ENCODE measurements at places on chromosomes 16 and 17.

GRCh38 chr16:7849841-7850240, 517.2 kb downstream of the RBFOX1 start:
- no peak for DNase-seq

- no peak for DNase-seq
Measured at GRCh38 chr16:15773968-15774367, 82.9 kb downstream of the MYH11 start.

GRCh38 chr17:4499431-4500190, 930 bp downstream of the SPNS2 start:
- DNase-seq = no peak

GRCh38 chr17:79698146-79698846, 32.4 kb upstream of the ENPP7 start:
- DNase-seq = no peak

DNA sequence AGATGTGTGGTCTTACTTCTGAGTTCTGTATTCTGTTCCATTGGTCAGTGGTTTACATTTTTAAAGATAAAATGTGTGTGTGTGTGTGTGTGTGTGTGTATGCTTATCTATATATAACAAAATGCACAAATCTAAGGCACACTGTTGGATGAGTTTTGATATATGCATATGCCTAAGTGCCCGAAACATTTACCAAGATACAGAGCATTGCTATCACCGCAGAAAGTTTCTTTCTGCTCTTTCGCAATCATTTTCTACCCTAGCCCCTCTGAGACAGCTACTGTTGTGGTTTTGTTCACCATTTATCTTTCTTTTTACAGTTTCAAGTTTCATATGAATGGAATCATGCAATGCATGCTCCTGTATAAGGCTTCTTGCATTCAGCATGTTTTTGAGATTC, 97.0 kb downstream of the MRTFB start:
- no peak for DNase-seq

DNA sequence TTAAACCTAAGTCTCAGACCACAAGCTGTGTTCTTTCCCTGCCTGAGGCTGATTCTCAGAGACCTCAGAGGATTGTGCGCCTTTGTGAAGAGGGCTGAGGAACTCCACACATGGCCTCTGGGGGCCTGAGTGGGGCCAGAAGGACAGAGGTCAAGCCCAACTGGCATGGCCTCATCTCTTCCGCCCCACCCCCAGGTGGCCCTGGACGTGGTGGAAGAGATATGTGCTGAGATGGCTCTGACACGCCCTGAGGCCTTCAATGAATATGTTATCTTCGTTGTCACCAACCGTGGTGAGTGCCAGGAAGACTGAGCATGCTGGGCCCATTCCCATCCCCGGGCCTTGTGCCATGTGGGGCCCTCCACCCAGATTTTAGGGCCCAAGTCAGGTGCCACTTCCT, 20.1 kb upstream of the ALKBH5 start:
- DNase-seq = no peak

DNA sequence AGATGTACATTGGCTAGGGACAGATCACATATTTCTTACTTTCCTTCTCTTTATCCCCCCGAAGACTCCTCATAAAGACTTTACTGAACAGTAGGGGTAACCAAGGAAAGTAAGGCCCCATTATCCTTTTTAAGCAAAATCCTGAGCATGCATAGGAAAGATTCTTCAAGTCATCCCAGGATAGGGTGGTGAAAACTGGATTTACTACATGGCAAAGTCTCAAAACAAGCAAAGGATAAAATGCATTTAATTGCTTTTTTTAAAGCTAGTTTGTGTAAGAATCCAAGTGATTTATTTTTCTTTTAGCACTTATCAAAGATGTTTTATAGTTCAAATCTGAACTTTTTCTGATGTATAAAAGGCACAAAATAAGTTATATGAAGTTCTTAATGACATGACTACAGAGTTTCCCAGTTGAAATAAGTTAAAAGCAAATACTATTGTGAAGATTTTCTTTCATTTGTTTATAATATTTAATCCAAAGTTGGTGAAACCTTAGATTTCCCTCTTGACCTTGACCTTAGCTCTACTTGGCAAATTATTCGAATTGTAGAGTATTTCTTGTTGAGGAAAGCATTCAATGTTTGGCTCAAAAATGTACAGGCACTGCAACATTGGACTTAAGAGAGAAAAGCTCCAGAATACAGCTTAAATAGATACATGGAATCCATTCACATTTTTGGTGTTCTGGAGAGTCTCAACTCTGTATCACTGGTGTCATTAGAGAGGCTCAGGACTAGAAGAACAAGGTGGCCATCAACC, 104.3 kb downstream of the ABCA8 start:
- DNase-seq = no peak

GRCh38 chr16:13300066-13300840, 398.9 kb downstream of the SHISA9 start:
- DNase-seq = no peak

DNA sequence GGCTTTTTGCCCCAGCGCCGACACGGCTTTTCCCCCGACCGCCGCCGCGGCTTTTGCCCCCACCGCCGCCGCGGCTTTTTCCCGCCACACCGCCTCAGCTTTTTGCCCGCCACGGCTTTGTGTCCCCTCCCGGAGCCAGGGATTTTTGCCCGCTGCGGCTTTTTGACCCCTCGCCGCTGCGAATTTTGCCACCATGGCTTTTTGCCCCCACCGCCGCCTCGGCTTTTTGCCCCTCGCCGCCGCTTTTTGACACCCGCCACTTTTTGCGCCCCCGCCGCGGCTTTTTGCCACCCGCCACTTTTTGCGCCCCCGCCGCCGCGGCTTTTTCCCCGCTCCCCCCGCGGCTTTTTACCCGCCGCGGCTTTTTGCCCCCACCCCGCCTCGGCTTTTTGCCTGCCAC, 1342.5 kb downstream of the TP53TG3F start:
- no peak for DNase-seq

GRCh38 chr16:4231367-4231766, 10.5 kb downstream of the SRL start:
- DNase-seq = no peak

DNA sequence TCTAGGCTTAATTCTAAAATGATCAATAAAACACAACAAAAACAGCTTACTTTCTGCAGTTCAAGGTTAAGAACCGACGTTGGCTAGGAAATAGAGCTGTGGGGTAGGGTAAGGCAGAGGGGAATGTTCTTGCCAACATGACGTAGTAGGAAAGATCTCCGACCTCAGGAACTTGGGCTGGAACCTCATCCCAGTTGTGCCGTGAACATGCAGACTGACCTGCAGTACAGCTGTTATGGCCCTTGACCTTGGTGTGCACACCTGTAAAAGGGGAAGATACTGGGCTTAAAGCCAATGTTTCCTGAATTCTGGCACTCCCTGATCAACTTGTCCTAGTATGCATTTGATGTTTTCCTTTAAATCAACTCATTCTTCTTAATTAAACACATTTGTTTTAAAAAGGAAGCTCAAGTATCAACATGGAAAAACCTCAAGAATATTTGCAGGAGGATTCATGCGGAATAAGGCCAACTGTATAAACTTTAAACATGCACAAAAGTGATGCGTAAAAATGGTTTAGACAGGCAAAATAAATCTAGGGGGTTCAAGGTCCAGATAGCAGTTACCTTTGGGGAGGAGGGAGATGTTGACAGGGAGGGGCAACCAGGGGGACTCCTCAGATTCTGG, 14.2 kb upstream of the SLC6A2 start:
- no peak for DNase-seq

DNA sequence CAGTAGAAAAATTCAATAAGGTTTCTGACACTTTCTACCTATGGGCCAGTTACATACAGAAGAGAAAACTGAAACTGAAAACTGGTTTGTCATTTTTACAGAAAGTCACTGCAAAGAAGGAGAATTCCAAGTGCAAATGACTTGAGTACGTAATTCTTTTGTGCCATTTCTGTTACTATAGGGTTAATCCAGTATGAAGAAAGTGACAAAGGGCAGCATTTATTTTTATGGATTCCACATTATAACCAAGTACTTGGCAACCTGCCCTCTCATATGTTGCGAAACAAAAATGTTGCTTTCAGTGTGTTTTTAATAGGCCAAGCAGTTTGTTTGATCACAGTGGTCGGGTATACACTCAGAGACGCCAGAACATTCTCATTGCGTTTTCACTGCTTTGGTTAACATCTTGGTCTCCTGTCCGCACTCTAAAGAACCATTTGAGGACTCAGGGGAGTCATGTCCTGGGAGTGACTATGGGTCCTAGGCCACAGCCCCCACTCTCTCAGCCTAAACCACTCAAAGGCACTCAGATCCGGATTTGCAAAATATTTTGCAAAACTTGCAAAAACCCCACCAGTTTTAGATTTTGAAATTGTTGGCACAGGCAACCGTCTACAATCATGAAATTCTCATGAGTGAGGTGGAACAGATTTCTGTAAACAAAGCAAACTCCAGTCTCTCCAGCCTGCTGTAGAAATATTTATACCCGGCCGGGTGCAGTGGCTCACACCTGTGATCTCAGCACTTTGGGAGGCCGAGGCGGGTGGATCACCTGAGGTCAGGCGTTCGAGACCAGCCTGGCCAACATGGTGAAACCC, 15.4 kb upstream of the HELZ start:
- DNase-seq = no peak

- DNase-seq = no peak
Measured at GRCh38 chr16:21524068-21524751, 75.2 kb upstream of the METTL9 start.

DNA sequence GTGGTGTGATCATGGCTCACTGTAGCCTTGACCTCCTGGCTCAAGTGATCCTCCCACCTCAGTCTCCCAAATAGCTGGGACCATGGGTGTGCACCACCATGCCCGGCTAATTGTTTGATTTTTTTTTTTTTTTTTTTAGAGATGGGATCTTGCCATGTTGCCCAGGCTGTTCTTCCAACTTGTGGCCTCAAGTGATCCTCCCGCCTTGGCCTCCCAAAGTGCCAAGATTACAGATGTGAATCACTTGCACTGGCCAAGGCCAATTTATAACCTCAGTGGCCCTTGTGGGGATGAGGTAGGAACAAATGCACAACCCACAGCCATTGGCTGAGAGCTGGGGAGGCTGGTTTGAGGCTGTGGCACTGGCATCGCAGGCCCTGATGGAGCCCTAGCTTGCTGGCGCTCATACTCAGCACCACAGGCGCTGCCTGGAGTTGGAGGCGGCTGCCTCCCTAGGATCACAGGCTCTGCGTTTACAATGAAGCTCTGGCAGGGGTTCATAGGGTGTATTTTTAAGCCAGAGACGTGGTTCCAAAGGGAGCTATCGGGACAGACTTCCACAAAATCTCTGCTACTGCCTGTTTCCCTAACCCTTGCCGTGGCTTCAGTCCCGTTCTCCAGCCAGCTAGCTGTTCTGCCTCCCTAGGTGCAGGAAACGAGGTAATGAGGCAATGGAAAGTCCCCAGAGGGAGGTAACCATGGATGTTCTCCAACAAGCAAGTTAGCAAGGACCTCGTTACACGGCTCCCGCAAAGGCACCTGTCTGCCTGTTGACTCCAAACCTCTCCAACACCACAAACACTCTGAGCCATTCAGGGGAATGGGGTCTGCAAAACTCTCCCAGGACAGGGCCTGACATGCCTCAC, 2.9 kb downstream of the ABCA3 start:
- DNase-seq = no peak

- DNase-seq = no peak
Measured at GRCh38 chr17:948284-948852, 31.2 kb downstream of the NXN start.

DNA sequence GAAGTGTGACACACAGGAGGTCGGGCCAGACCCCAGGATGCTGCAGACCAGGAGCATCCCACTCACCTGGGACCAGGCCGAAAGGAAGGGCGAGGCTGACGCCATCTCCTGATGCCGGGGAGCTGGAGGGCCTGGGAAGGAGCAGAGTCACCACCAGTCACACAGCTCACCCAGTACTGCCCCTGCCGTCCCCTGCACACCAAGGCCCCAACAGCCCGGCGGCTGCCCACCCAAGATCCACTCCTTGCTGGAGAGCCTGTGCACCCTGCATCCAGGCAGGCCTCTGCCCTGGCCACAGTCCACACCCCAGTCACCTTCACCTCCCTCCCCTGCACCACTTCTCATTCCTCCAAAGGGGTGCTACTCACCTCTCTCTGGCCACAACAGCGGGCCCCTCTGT, 4.8 kb downstream of the ZNF500 start:
- no peak for DNase-seq

- DNase-seq = no peak
Measured at GRCh38 chr17:13244513-13244912, 226.7 kb upstream of the ELAC2 start.

DNA sequence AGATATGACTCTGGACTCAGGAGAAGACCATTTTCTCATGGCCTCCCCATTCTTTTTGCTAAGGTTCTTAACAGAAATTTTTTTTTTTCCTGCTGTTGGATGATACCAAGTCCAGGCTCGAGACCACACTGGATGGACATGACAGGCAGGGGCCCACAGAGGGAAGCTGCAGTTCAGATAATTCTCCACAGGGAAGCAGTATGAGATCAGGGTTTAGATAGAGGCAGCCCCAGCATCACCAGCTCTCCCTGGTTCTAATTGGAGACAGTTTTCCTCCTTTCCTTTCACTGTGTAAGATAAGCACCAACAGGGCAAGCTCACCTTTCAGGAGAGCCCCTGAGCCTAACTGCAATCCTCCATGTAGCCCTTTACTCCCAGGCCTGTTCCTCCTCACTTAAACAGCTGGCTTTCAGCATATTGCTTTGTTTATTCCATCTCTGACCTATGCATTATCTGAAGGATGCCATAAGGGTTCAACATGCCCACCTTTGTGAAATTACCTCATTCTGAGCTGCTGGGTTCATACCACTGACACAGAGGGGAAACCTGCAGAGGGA, 108.1 kb downstream of the SNX11 start:
- DNase-seq = no peak

DNA sequence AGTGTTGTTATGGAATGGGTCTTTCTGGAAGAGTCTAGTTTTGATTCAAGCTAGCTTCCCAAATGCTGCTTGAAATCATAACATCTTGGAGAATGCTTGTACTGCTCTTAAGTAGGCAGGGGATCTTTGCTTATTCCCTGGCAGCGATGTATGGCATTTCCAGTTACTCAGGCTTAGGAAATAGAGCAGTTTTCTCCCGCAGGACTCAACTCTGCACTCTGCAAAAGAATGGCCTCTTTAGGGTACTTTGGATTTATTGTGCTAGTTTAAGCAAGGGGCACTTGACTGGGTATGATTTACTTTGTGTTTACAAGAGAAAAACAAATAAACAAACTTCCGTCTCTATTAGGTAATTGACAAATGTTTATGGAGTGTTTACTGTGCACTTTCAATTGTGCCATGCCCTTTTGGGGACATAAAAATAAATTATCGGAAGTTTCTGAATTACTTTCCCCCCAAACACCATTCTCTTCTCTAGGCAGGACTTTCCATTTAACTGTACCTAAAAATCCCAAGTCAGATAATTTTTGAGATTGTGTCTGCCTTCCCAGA, 164.0 kb downstream of the MAP2K6 start:
- no peak for DNase-seq

- no peak for DNase-seq
Measured at GRCh38 chr17:8894202-8894671, 26.8 kb upstream of the PIK3R6 start.

GRCh38 chr17:82064433-82065192, 991 bp downstream of the DUS1L start:
- DNase-seq = no peak

GRCh38 chr17:35117984-35118383, 1.7 kb downstream of the RAD51D start:
- DNase-seq = no peak
